Endothelial cell of umbilical vein (primary cell): ENCODE measurements at places on chromosomes 6 and 20. TPM values are rescaled to one million over a fixed set of nuclear protein-coding genes. Genes with fewer than 3 reads are reported as not detected.

Gene KCNQ5
- total RNA-seq: 0.22 TPM in 1 of 2 replicates, not detected in the other

Gene CALHM5
- 6.6 and 7.1 TPM in 2 replicates for total RNA-seq

Gene CNBD2
- 4.9 and 5.3 TPM in 2 replicates for total RNA-seq

Gene FAM209B
- total RNA-seq: not detected in 2 replicates

Gene RSPH9
- total RNA-seq: 0.12 and 0.27 TPM in 2 replicates

Gene MEP1A
- total RNA-seq: not detected in 2 replicates

Gene PPP1R14C
- not detected in 2 replicates for total RNA-seq

Gene ULBP1
- 0.33 and 2.3 TPM in 2 replicates for total RNA-seq

Gene MAVS
- 35.1 and 40.7 TPM in 2 replicates for total RNA-seq

Gene TMEM74B
- total RNA-seq: 0.67 and 1.1 TPM in 2 replicates

Gene PERP
- total RNA-seq: 27.4 and 30.2 TPM in 2 replicates

Gene SLC22A1
- not detected in 2 replicates for total RNA-seq

Gene STX11
- 4.7 and 6.0 TPM in 2 replicates for total RNA-seq

Gene SLC24A3
- total RNA-seq: not detected in 2 replicates

Gene LAMP5
- total RNA-seq: not detected in 2 replicates

Gene SMLR1
- not detected in 2 replicates for total RNA-seq

Gene SLC22A16
- not detected in 2 replicates for total RNA-seq

Gene CST1
- total RNA-seq: 2.2 TPM in 1 of 2 replicates, not detected in the other

Gene ACTR5
- total RNA-seq: 9.7 and 11.3 TPM in 2 replicates

Gene MOG
- not detected in 2 replicates for total RNA-seq

Gene HEY2
- not detected in 2 replicates for total RNA-seq

Gene TTK
- total RNA-seq: 23.6 and 29.4 TPM in 2 replicates

Gene EGFL8
- total RNA-seq: 12.6 and 13.6 TPM in 2 replicates
